NCI-H2081 treated with DMSO at 0.1 percent for 48 hours (cell line): ENCODE measurements at places on chromosomes 16 and 17.

DNA sequence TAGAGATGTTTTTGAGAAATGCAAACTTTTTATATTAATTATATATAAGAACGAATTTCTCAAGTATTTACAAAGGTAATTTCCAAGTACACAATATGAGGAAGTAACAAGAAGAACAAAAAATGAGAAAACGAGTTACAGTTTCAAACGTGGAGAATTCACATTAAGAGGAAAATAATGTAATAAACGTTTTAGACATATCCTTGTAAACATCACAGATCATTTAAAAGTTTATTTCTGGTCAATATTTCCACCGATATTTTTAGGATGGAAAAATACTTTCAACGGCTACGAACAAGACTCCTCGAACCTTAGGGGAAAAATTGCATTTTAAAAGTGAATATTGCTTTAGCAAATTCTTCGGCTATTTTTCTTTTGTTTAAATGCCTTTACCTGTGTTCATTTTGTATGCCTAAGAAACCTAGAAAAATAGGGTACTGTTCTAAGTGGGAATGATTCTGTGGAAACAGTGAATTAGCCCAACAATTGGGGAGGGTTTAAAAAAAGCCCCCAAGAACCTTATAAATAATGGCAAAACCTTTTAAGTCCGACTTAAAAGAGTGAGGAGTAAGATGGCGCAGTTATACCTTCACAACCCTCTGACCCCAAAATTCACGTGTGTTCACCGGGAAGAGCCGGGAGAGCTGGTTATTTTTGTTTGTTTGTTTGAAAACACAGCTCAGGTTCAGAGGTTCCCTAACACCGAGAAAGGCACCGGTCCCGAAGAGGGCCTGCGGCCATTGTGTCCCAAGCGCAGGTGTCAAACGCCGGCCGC lies 3.3 kb downstream of the HNF1B start:
- DNase-seq, result no peak

DNA sequence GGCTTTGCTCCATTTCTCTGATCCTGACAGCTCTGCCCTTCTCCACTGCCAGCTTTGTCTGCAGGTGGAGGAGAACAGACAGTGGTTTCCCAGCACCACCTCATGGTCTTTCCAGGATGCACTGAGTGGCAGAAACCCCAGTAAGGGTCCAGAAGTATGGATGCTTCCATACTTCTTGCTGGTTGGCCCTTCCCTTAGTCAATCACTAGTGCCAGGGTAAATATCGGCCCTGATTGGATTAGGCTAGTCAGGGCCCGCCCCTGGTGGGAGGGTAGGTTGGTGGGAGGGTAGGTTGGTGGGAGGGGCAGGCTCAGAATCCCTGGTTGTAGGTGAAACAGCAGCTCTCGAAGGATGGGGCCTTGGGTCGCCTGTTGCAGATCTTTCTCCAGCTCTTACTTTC lies 10.2 kb downstream of the RNF213 start:
- DNase-seq, result no peak

GRCh38 chr16:81861503-81861902 lies 82.4 kb downstream of the PLCG2 start:
- DNase-seq, result no peak

DNA sequence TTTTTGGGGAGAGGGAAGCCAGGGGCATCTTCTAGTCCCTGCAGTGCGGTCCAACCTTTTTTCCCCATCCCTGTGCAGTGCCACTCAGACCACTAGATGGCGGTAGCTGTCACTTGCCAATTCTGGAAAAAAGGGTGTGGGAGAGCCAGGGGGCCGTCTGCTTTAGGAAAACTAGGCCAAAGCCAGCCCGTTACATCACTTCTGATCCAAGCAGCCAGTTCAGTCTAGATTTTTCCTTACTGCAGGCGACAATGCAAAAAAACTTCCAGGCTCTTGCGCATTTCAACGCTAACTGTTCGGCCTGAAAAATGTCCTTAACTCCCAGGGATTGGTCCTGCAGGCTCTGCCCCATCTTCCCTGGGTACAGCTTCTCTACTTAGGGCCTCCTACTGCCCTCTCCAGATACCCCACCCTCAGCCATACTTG lies 69.2 kb upstream of the CES5A start:
- DNase-seq, result no peak

DNA sequence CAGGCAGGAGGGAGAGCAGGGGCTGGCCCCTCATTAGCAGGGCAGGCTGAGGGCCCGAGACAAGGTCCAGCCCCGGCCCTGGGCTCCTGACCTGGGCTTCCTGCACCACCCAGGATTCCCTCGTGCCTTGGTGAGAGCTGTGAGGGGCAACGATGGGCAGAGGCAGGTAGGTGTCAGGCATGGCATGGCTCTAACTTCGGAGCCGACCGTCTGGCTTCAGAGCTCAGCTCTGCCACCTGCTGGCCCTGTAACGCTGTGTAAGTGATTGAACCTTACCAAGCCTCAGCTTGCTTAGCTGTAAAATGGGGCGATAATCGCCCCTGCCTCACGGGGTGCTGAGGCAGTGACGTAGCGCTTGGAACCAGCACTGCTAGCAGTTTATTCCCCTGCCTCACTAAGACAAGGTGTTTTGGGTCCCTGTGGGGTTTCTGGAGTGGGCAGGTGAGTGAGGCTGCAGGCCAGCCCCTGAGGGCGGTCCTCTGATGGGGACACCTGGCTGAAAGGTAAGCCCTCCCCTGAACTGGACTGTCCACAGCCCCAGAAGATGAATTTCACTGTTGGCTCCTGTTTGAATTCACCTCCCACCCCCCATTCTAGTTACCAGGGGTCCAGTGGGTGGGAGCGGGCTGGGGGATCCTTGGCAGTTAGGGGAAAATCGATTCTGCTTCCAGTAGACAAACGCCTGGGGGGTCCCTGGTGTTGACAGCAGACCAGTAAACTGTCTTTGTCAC lies 184.8 kb upstream of the GSE1 start:
- DNase-seq, result no peak

GRCh38 chr17:57033296-57033695 lies 51.8 kb upstream of the AKAP1 start:
- DNase-seq, result no peak

GRCh38 chr17:5291683-5292350 lies 9.7 kb downstream of the RABEP1 start:
- DNase-seq, result no peak

GRCh38 chr17:81345228-81346089 lies 49.8 kb upstream of the BAHCC1 start:
- peak; percentile 42 for DNase-seq

DNA sequence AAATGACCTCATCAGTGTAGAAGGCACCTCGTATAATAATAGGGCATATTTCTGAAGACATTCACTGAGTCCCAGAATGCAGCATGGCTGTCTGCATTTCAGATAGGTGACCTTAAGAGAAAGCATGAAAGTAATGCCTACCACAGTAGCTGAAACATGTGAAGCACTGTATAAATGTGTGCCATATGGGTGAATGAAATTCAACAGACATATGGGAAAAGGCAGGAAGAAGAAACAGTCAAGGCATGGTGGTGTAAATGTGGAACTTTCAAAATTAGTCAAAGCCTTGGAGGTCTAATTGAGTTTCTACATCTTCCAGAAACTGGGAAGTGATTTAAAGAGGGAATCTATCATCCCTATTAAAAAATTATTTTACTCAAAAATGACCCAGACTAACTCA lies 698.2 kb upstream of the GOT2 start:
- no peak for DNase-seq

GRCh38 chr16:14302399-14303181 lies 231.5 kb downstream of the MRTFB start:
- no peak for DNase-seq

DNA sequence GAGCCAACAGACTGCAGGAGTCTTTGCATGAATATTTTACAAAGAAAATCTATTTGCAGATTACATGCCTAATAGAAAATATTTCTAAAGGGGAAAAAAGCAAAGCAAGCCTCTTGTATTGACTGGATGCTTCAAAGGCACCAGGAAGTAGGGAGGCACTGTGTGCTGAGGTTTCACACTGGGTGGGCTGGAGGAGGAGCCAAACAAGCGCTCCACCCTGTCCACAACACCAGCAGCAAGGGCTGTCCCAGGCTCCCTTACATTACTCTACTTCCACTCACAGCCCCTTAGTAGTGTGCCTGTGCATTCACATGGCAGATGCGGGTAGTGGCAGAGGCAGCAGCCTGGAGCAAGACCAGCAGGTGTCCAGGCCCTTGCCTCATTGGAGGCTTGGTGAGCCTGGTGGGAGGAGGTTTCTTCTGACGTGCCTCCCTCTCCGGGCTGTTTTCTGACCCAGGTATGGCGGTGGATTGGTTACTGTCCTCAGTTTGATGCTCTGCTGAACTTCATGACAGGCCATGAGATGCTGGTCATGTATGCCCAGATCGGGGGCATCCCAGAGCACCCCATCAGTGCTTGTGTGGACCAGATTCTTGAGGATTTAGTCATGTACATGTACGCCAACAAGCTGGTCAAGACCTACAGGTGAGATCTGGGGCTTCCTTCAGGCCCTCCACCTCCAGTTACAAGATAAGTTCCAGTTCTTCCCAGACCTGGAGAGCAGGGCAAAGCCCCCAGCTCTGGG lies 7.0 kb upstream of the CCNF start:
- no peak for DNase-seq

DNA sequence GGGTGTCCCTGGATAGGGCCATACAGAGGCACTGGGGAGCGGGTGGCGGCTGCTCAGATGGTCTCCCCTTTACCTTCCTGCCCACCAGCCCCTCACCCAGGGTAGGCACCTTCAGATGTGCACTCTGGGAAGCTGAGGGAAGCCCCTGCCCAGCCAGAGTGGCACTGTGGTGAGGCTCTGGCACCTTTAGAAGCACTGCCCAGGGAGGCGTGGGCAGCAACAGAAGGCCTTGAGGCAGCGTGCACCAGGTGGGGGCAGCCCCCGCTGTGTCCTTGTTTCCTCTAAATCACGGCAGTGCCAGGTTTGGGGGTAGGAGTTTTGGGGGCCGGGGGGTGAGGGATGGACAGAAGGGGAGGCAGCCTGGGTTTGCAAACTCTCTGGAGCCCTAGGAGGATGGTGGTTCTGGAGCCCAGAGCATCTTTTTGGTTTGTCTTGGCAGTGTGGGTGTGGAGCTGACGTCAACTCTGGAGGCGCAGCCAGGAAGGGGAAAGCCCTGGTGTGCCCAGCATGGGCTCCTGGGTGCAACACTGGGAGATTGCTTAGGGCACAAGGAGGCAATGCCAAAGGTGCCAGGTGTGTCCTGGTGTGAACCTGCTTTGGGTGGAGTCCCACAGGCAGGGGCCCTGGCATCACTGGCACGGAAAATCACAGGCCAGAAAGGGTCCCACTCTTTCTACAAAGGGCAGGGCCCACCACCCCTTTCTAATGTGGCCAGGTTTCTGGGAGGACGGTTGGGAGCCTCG lies 23.1 kb upstream of the CDC42EP4 start:
- DNase-seq, result peak; percentile 78

- DNase-seq, result no peak
Measured at GRCh38 chr17:38636054-38636453, 30.3 kb upstream of the SRCIN1 start.
